ENCODE measurements at places on chromosomes 16 and 17. TPM values are rescaled to one million over a fixed set of nuclear protein-coding genes. Genes with fewer than 3 reads are reported as not detected.

The DBNDD1 gene
- polyA plus RNA-seq = 23.5 TPM

The TPPP3 gene
- 36.2 TPM for polyA plus RNA-seq

The ZNF423 gene
- polyA plus RNA-seq = 1.2 TPM

The TTYH2 gene
- polyA plus RNA-seq = 16.1 TPM

The PERCC1 gene
- polyA plus RNA-seq = not detected

The CORO7 gene
- polyA plus RNA-seq = 21.9 TPM

The ITGAL gene
- 0.28 TPM for polyA plus RNA-seq

The TRIM47 gene
- polyA plus RNA-seq = 5.1 TPM

The NUBP1 gene
- 49.8 TPM for polyA plus RNA-seq

The KRTAP4-16 gene
- not detected for polyA plus RNA-seq

The NPIPB6 gene
- 0.50 TPM for polyA plus RNA-seq

The TMC6 gene
- polyA plus RNA-seq = 5.5 TPM

The GPATCH8 gene
- polyA plus RNA-seq = 12.7 TPM

The ASIC2 gene
- 0.13 TPM for polyA plus RNA-seq

The MYH2 gene
- 0.19 TPM for polyA plus RNA-seq

The MT3 gene
- 0.43 TPM for polyA plus RNA-seq

The HSD17B2 gene
- not detected for polyA plus RNA-seq

Measured in SK-N-SH (cell line).